Stomach (tissue), 19 donors: ENCODE measurements at places on chromosomes 11 and 22. TPM values are rescaled to one million over a fixed set of nuclear protein-coding genes. Genes with fewer than 3 reads are reported as not detected.

DNA sequence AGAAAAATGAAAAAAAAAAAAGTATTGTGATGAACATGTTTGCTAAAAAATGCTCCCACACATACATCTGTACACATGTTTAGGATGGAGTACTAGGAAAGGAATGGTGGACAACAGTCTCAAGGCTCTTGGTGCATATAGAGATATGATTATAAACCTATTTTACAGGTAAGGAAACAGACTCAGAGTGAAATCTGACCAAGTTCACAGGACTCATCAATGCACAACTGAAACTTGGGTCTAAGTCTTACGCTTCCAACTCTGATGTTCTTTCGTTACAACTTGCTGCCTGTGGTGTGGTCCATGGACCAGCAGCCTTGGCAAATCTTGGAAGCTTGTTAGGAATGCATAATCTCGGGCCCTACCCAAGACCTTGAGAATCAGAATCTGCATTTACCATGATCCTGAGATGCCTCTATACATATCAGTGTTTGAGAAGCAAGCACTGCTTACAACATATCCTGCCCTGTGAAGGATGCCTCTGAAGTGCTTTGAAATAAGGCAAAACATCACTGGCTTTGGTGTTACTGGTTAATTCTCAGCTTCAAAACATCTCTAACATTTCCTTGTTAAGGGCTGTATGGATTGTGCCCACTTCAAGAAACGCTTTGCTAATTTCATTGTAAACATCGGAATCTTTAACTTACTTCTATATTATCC, 39.9 kb upstream of the NUP160 start:
- no peak overlapping the region for H3K4me3 ChIP-seq
- no peaks in the 10 kb centered on the region for H3K4me1 ChIP-seq
- H3K27me3 ChIP-seq = no peaks in the 10 kb centered on the region

DNA sequence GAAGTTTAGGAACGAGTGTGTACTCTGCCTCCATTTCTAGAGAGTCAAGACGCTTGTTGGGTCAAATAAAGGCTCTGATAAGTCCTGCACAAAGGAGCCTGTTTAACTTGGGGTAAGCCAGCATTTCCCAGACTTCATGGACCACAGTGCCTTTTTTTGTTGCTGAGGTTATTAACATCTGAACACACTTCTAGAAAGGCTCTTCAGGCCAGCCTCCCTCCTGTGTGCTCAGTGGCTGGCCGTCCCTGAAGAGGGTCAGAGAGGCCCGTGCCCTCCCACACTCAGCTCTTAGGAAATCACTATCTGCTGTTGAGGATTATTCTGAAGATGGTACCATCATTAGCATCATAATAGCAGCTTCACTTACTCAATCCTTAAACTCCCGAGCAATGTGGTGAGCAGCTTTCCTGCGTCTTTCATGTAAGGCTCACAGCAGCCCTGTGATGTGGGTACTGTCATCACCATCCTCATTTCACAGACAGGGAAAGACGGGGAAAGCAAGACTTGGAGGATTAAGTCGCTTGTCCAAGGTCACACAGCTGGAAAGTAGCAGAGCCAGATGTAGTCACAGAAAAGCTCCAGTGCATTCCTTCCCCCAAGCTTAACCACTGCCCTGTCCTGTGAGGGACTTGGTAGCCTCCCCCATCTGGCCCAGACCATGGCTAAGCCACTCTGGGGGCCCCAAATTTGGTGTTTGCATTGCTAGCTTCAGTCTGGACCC, 71.3 kb downstream of the TSPAN18 start:
- H3K4me3 ChIP-seq = no peak overlapping the region
- no peak for DNase-seq
- no peaks in the 10 kb centered on the region for H3K27me3 ChIP-seq
- no peaks in the 10 kb centered on the region for H3K4me1 ChIP-seq
- no peak overlapping the region for H3K27ac ChIP-seq

DNA sequence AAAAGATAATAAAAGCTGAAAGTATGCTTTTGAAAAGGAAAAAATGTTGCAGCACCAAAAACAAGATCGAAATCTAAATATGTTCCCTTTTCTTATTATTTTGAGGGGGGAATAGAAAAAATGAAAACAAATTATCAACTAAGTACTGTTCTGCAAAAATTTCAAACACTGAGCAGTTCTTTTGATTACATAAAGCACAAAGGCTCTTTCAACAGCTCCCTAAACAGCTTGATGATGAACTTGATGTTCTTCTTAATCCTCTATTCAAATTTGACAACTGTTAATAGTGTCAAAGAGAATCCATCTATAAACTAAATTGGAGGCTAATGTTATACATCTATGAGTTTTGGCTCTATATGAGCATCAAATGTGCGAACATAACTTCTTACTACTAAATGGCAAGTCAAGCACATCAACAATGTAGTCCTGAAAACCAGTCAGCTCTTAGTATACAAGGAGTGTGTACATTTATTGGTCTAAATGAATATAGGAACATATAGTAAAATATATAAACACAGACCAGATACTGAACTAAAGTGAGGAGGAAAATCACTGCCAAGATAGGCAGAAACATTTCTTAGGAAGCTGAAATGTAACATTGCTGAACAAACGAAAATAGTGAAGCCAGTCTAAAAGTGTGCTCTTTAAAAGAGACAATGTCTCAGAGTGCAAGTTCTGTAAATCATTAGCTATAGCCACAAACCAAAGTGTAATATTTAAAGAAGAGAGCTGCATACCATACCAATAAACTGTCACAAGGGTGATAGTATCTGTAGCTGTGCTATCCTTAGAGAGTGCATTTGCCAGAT, 94.3 kb downstream of the SOX6 start:
- no peaks in the 10 kb centered on the region for H3K4me1 ChIP-seq
- no peaks in the 10 kb centered on the region for H3K36me3 ChIP-seq
- no peak overlapping the region for H3K27ac ChIP-seq

DNA sequence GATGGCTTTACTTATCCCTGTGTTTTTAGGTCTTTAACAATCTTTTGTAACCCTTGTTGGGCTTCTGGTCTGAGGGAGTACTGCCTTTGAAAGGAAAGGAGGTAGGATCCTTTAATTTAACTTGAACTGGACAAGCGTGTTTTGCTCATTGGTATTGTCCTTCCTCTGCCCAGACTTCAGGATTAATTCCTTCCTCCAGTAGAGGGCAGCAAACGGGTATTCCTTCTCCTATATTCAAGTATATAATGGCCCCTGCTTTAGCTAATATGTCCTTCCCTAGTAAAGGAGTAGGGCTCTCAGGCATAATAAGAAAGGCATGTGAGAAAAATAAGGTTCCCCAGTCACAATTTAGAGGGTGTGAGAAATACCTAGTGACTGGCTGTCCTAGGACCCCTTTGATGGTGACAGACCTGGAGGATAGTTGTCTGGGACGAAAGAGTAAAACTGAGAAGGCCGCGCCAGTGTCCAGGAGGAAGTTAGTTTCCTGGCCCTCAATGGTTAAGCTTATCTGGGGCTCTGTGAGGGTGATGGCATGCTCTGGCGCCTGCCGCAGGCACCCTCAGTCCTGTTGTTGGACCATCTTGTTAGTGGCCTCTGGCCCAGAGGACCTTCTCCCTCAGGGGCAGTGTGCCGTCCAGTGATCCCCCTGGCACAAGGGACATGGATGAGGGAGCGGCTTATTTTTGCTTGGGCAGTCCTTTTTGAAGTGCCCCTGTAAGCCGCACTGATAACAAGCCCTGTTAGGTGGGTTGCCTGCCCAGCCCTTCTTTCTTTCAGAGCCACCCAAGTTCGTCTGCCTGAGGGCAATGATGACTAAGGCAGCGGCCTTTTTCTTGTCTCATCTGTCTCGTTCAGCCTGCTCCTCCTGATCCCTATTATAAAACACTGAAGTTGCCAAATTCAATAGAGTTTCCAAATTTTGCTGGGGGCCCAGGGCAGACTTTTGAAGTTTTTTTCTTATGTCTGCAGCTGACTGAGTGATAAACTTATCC, 51.8 kb downstream of the C11orf71 start:
- no peaks in the 10 kb centered on the region for H3K36me3 ChIP-seq
- DNase-seq = peak; percentile 47
- no peaks in the 10 kb centered on the region for H3K27me3 ChIP-seq
- H3K4me1 ChIP-seq = no peaks in the 10 kb centered on the region
- H3K27ac ChIP-seq = no peak overlapping the region

Gene PGR
- total RNA-seq = 0.37 TPM

Gene OR52E8
- not detected for total RNA-seq
